ENCODE measurements at places on chromosomes 1 and 21. TPM values are rescaled to one million over a fixed set of nuclear protein-coding genes. Genes with fewer than 3 reads are reported as not detected.

Gene SH3BGRL3
- 131 TPM for polyA plus RNA-seq

Gene GJB4
- polyA plus RNA-seq: not detected

DNA sequence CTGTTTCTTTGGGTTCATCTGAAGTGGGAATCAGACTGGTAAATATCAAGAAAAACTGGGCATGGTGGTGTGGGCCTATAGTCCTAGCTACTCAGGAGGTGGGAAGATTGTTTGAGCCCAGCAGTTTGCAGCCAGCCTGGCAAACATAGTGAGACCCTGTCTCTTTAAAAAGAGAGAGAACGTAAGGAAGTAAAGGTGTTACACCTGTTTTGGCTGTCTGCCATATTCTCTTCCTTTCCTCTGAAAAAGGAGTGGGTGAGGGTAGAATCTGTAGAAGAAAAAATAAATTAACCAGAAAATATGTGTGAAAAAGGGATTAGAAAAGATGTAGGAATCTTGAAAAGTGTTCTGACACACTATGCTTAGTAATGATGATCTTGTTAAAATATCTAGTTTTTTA lies 20.0 kb downstream of the AHCYL1 start:
- DNase-seq: no peak

DNA sequence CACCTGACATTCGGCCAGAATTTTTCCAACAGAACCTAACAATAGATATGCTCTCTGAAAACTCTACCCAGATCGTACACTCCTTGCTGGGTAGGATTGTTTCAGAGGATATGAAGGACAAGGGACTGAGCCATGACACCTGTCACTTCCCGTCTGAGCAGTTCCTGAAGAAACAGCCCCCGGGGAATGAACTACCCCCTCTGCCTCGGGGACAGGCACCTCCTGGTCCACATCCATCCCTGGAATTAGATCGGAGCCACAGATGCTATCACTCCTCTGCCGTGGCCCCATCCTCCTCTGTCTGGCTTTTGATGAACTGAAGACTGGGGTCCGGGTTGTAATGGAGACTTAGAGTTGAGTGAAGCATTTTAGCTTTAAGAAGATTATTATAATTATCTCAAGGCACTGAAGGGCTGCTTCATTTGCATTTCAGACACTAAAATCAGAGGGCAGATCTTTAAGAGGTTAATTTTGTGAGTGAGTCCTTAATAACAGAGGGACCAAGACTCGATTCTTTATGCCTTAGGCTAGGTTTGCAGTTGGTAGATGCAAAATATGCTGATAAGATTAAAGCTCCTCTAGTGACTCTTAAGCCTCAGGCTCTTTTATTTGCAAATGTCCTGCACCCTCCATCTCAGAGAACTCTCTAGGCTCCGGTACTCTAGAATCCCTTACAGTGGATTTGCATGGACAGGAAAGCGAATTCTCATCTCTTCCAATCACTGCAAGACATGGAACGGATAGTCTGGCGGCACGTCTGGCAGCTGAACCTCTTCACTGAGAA lies 333.8 kb downstream of the KIF26B start:
- no peak for DNase-seq

GRCh38 chr1:166908942-166909341 lies 32.9 kb upstream of the TADA1 start:
- no peak for DNase-seq

DNA sequence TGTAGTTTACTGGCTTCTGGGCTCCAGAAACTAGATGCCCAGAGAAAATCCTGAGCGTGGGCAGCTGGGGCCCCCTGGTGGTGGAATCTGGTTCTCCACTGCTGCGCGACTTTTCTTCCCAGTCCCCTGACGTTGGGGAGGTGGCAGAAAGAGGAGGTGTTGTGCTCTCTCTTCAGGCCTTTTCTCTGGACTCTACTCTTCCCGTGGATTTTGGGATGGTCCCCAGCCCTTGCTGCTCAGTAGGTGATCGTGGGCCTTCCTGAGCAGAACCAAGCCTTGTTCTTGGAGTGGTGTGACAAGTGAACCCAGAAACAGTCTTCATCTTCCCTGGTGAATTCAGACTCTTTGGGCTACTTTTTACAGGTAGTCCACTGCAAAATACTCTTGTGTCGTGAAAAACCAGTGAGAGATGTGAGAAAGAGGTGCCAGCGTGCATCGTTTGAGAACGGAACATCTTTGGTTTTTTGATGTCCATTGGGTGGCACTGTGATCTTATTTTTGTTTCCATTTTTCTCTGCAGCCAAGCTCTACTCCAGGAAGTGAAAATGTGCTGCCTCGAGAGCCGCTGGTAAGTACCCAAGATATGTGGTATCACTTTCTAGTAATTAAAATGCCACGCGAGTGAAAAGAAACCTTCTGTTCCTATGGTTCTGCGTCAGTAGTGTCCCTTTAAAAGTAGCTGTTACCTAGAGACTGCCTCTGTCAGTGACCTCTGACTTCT lies 20.2 kb downstream of the PEX14 start:
- peak; percentile 84 for DNase-seq

Gene NFIA
- 4.1 TPM for polyA plus RNA-seq

Gene BLZF1
- 9.5 TPM for polyA plus RNA-seq

- no peak for DNase-seq
Measured at GRCh38 chr1:67590329-67590728, 94.7 kb upstream of the GADD45A start.

Gene C1orf198
- 12.3 TPM for polyA plus RNA-seq

DNA sequence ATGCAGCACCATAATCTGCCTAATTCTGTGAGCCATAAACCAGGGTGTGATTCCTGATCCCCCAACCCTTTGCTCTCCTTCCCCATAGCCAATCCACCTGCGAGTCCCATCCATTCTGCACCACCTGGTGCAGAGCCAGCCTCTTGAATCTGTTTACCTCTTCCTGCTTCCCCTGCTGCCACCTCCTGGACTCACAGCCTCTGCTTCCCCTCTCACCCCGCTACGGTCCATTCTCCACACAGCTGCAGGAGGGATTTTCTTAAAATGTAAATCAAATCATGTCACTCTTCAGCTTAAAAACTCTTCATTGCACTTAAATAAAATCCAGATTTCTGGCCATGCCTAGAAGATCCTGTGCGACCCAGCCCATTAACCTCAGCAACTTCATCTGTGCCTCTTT lies 186.7 kb downstream of the FOXD2 start:
- no peak for DNase-seq

GRCh38 chr1:112783059-112783458 lies 67.9 kb upstream of the PPM1J start:
- DNase-seq: no peak

GRCh38 chr1:93549811-93550210 lies 101.9 kb downstream of the FNBP1L start:
- DNase-seq: no peak

Gene CCDC18
- polyA plus RNA-seq: 3.5 TPM

Gene NGF
- polyA plus RNA-seq: 75.8 TPM

Gene TBX19
- 2.7 TPM for polyA plus RNA-seq

Gene OR2T8
- not detected for polyA plus RNA-seq

DNA sequence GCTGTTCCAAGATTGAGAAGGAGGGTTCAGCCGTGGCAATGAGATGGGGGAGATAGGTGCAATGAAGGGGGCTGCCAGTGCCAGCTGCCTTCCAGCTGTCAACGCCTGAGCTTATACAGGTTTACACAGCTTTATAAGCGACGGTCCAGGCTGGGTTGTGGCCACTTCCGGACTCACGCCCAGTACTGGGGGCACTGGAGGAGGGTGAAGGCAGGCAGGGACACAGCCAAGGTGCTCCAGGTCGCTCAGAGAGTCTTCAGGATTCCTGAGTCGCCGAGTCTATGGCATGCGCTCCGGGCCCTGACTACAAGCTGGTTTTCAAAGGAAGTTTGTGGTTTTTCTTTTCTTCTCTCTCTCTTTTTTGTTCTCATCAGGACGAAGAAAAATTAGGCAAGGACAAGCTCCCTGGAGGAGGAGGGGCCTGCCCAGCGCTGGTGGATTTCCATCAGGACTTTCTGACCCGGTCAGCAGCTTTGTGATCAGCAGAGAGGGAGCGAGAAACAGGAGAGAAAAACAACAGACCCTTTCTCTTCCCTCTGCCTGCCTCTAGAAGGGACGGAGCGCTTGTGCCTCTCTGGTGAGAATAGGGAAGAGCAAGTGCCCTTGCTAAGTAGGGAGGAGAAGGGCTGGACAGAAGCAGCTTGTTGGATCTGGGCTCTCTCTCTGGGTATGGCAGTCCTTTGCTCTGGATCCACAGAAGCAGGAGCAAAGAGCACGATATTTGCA lies at the start of gene MINDY1:
MINDY1 (minus strand) TSS at position 576 of the 726 bp plus-strand sequence. CDS start 4,285 bp downstream, outside the sequence.
- DNase-seq: peak; percentile 82

Gene TTC22
- polyA plus RNA-seq: not detected

DNA sequence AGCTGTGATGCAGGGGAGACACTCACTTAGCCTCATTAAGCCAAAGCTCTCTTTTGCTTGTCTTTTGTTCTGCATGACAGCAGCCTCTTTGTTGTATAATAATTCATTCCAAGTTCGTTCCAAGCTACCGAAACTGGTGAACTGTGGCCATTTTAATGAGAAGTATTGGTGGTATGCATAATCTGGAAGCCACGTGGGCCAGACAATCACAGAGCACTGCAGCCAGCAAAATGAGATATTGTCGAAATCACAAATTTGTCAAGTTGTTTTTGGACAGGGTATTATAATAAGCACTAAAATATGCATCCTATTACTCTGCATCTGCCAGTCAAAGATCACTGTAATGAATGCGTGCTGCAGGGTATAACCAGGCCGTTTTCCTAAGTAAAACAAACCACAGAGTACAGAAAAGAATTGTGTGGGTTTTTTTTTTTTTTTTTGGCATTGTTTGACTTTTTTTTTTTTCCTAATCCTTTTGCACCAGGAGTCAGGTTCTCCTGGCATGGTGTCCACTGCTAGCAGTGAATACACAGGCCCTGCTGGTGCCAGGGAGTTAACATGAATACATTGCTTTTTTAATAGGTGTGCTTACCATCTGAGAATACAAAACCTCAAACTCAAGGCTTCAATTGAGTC lies 423.9 kb downstream of the PTBP2 start:
- no peak for DNase-seq

DNA sequence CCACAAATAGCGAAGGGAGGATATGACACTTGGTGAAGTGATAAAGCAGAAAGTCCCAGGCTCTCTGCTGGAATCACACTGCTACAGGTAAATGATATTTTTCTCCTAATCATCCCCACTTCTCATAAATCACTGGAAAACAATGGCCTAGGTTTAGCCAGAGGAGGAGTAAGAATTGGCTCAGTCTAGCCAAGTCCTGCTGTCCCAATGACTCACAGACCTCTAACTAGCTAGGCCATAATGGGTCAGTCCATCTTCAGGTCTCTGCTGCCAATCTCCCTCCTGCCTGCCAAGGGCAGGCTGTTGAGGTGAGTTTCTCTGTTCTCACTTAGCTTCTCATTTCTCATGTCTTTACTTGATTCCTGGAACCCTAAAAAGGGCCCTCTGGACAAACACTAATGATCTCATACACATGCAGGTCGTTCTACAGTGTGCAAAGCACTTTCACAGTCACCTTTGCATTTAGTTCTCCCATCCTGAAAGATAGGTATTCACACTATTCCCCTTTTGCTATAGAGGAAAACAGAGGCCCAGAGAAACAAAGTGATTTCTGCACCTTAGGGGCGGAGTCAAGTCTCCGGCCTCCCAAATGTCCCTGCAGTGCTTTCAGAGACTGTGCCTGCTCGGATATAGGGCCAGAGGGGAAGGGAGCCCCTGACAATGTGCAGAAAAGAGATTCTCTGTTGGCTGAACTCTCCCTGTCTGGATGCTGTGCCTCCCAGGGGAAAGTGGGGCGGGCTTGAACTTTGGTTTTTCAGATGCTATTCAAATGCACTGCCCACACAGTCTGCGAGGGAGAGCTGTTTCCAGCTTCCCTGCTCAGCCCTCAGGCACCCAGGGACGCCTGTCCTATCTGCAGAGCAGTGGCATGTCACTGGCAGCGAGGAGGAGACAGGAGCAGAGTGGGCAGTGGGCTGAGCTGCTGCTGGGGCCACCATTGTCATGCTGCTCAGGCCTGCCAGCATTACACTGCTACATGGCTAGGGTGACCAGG lies 3.9 kb upstream of the CDK18 start:
- peak; percentile 75 for DNase-seq

- no peak for DNase-seq
Measured at GRCh38 chr1:17196496-17197185, 8.3 kb upstream of the PADI1 start.

Gene MX2
- 0.08 TPM for polyA plus RNA-seq

DNA sequence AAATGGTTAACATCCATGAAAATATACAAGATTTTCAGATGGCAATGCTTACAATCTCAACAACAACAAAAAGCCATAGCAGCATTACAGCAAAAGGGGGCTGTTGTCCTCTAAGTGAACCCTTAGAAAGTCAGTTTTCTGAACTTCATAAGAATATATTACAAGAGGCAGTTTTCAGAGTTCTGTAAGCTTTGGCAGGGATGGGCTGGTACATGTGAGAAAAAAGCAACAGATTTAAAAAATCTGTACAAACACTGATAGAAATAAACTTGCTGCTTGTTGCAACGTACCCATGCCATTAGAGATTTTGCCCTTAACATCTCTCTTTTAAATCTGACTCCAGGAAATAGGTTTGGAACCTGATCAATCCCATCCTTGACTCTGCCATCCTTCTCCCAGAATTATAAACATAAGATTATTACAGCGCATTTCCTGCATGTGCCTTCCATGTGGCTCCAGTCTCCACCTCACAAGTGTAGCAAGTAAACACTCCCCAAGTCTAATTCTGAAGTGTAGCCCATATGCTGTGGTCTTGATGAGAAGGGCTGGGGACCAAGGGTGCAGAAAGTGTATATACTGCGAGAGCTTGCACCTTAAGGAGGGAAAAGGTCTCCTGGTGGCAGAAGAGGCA lies 101.4 kb upstream of the TSPAN2 start:
- no peak for DNase-seq

- no peak for DNase-seq
Measured at GRCh38 chr1:3750741-3751140, 1.5 kb upstream of the CCDC27 start.

- peak; percentile 35 for DNase-seq
Measured at GRCh38 chr1:201545851-201546492, 7.0 kb downstream of the NAV1 start.

Gene CHODL
- not detected for polyA plus RNA-seq

DNA sequence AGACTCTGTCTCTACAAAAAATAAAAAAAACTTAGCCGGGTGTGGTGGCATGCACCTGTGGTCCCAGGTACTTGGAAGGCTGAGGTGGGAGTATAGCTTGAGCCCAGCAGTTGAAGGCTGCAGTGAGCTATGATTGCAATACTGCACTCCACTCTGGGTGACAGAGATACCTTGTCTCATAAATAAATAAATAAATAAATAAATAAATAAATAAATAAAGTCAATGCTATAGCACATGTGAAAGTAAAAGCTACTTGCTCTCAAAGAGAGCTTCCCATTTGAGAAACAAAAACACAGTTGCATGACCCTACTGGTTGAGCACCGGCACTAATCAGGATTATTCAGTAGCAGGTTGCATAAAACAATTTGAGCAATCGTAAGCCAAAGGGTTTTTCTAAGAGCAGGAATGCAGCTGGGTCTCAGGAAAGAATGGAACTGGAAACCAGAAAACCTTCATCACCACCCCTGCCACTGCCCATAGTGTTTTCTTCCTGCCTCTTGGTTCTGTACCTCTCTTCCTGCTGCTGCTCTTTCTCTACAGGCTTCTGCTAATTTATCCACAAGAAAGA lies 29.3 kb upstream of the DNAH14 start:
- no peak for DNase-seq

Gene COL24A1
- not detected for polyA plus RNA-seq

Gene COL16A1
- polyA plus RNA-seq: 10.4 TPM

Data from SK-N-SH (cell line).